MCF 10A (cell line): ENCODE measurements at places on chromosomes 7 and 10.

DNA sequence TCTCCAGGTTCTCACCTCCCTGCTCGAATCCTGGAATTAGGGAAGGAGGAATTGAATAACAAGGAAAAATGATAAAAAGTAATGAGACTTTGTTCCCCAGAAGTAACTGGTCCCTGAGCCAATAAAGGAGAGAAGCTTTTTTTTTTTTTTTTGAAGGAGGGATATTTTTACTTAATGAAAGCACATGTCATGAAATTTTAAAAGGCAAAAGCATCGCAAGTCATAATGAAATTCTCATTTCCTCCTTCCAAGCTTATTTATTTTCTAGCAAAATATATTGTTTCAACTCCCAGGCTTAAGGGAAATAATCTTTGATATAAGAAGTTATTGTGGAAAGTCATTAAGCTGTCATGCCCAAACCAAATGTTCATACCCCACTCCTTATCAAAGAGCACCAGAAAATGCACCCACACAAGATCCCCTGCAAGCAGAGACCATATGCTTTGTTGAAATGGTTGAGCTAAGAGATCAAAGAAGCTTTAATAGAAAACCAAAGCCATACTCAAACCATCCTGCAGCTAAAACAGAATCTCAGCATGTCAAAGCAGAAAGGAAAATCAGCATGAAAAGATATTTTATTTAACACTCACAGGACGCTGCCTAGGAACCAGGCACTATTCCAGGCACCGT is 16.7 kb upstream of the ABCC2 start:
- no peak for DNase-seq

- DNase-seq = no peak
Measured at GRCh38 chr7:16839646-16840045, 34.8 kb upstream of the AGR2 start.

DNA sequence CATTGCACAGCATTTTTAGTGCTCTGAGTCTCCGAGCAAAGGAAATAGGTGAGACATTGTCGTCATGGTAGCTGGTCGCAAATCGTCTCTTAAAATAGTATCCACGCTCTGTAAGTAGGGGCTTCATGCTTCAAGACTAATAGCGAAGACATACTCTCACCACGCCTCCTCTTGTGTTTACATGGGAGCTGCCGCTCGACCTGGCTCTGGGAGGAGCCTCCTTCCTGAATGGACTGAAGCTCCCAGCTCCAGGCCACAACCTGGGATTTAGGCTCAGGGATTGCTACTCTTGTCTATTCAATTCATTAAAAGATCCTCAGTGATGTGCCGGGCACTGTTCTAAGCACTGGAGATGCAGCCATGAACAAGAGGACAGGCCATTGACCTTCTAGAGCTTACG is 196.1 kb upstream of the GALNT17 start:
- DNase-seq = no peak

DNA sequence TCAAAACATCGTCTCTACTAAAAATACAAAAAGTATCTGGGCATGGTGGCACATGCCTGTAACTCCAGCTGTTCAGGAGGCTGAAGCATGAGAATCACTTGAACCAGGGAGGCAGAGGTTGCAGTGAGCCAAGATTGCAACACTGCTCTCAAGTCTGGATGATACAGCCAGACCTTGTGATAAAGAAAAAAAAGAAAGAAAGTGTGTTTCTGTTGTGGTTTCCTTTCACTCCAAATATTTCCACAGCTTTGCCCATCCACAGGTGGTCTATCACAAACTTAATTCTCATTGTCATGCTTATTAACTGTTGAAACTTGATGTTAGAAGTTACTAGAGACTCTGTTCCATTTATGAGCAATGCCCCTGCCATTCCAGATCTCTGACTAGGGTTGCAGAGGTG is 316.0 kb upstream of the SEMA3C start:
- no peak for DNase-seq

DNA sequence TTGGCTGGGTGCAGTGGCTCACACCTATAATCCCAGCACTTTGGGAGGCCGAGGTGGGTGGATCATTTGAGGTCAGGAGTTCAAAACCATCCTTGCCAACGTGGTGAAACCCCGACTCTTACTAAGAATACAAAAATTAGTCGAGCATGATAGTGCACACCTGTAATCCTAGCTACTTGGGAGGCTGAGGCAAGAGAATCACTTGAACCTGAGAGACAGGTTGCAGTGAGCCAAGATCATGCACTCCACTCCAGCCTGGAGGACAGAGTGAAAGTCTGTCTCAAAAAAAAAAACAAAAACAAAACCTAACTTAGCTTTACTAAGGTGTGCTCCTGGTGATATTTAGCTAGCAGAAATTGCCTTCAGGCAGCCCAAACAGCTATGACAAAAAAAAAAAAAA is 24.3 kb upstream of the VDAC2 start:
- no peak for DNase-seq

GRCh38 chr7:83941300-83941699 is 253.3 kb downstream of the SEMA3A start:
- no peak for DNase-seq

- no peak for DNase-seq
Measured at GRCh38 chr10:48237259-48238250, 36.9 kb downstream of the FRMPD2 start.

DNA sequence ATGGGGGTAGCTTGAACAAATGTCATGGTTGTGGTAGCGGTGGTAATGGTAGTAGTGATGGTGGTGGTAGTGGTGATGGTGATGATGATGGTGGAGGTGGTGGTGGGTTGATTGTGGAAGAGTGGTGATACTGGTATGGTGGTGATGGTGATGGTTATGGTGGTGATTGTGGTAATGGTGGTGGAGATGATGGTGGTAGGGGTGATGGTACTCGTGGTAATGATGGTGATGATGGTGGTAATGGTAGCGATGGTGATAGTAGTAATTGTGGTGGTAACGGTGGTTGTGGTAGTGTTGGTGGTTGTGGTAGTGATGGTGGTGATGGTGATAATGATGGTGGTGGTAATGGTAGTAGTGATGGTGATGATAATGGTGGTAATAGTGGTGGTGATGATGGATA is 65.7 kb upstream of the SDK1 start:
- DNase-seq = no peak

DNA sequence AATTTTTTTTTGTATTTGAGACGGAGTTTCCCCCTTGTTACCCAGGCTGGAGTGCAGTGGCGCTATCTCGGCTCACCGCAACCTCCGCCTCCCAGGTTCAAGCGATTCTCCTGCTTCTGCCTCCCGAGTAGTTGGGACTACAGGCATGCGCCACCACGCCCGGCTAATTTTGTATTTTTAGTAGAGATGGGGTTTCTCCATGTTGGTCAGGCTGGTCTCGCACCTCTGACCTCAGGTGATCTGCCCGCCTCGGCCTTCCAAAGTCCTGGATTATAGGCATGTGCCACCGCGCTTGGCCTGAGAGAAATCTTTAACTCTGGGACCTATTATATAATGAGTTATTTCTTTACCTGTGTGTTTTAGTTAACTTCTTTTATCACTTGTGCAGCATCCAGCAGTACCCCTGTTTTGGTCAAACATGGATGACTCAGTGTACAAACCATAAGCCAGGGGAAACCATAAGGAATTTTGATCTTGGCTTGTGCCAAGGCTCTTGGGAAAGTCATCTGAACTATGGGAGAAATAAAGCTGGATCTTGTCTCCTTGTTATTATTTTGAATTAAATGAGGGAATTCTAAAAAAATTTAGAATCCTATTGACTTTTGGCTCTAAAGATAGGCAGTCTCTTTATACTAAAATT is 23.6 kb upstream of the ZRANB1 start:
- DNase-seq = peak; percentile 69

DNA sequence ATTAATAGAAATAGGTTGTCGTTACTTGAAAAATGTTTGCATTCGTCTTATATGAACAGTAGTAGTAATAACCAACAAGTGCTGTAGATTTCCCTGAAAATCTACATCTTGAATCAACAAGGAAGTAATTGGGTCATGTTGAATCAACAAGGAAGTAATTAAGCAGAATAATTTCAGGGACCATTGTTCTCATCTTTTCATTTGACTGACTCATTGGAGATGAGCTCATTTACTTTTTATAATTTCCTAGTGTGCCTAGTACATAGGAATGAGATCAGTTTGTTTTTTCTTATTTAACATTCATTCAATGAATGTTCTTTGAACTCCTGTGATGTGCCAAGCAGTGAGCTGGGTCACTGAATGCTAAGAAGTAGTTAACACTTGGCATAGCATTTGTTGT is 8.2 kb downstream of the CLDN12 start:
- no peak for DNase-seq

DNA sequence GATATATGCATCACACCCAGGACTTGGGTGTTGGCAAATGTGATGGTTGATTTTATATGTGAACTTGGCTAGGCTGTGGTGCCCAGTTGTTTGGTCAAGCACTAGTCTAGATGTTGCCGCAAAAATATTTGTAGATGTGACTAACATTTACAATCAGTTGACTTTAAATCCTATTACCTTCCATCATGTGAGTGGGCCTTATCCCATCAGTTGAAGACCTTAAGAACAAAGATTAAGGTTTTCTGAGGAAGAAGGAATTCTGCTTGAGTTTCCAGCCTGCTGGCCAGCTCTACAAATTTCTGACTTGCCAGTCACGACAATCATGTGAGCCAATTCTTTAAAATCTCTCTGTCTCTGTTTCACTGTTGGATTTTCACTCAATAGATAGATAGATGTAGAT is 20.3 kb downstream of the TSPAN13 start:
- DNase-seq = no peak

DNA sequence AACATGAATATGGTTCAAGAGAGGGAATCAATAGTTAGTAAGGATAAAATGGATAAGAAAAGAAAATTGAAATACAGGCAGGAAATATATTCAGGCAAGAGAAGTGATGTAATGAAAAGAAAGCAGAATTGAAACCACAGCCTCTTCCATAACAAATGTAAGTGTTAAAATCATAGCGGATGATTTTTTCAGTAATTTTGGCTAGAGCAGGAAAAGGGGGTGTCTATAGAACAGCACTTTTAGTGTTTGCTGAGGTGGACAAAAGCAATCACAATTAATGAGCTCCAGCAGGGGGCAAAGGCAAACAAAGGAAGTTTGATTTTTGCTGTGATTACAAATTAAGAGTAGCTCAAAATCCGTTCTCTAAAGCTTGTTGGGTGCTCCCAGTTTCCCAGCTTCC is 79.0 kb downstream of the TRIL start:
- DNase-seq = no peak

DNA sequence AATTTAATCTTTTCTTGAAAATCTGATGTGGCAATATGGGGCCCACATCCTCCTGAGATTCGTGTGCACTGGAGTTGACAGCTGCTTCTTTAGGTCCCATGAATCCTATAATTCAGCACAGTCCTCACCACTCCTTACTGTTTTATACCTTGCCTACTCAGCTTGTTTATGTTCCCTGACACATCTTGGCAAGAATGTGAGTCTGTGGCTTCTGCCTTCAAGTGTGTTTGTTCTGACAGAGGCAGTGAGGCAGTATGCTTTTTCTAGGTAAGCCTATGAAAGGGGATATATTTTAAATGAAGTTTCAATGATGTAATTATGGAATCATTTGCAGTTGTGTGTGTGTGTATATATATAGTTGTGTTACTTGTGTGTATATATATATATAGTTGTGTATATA is 106.4 kb downstream of the AMPH start:
- peak; percentile 11 for DNase-seq

- no peak for DNase-seq
Measured at GRCh38 chr10:88782222-88782621, 20.3 kb upstream of the LIPM start.

DNA sequence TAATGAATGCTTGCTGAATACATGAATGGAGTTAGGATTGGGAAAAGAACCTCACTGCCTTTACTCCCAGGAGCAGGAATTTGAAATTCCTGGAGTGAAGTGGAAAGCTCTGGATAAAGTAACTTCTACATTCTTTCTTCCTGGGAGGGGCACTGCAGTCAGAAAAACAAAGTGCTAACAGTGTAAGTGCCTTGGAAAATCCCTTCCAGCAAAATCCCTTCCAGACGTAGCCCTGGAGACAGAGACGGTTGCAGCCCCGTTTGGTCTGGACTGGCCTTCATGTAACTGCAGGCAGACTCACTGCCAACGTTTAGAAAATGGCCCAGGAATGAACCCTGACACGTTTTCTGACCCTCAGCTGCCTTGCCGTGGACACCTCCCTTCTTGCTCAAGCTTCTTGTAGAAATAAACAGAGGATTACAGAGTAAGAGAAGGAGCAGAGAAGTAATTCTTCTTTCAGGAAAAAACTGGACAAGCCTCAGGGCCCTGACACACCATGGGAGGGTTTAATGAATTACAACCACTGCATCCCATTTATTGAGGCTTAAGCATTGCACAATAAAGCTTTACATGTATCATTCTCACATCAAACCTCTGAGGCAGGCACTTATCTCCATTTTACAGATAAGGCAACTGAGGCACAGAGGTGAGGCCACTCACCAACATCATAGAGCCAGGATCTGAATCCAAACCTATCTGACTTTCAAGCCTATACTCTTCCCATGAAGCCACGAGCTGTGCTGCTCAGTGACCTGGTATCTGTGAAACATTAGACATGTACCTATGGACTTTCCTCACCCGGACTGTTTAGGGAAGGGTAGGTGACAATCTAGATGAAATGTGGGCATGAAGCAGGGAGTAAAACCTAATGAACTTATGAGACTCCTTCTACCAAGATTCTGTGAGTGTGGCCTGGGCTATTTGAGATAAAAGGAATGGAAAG is 7.8 kb downstream of the ITPRIP start:
- DNase-seq = peak; percentile 92

DNA sequence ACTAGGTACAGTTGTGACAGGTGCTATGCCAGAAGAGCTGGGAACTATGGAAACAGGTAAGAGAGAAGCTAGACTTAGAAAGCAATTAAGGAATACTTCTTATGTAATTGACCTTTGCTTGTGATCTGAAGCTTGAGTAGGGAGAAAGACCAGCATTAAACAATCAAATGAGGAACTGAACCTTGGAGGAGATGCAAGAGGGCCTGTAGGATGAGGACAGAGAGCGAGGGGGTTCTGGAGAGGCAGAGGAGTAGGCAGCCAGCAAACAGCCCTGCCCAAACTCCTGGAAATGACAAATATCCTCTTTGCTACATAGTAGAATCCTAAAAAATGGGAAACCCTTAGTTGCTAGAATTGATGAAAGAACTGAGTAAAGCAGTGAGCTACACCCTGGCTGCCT is 41.6 kb upstream of the FAM204A start:
- no peak for DNase-seq

DNA sequence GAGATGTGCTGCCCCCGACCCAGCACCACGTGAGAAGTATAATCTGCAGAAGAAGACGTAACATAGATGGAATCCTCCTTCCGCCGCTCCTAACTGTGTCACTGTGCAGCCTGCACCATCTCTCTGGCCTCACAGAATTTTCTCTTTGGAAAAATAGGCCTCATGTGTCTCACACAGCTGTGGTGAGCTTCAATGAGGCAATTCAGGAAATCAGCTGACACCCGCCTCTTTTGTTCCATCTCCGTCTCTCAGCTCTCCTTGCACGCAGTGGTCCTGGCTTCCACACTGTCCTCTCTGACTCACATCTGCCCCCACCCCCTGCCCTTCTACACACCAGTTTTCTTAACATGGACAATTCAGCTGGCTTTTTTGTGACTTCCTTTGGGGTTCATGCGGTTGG is 7.2 kb downstream of the C10orf90 start:
- DNase-seq = peak; percentile 81

GRCh38 chr7:602341-603141 is 82.9 kb upstream of the PDGFA start:
- no peak for DNase-seq

- no peak for DNase-seq
Measured at GRCh38 chr7:120925392-120925791, 25.2 kb upstream of the ING3 start.

GRCh38 chr7:42212541-42213090 is 24.4 kb downstream of the GLI3 start:
- no peak for DNase-seq

GRCh38 chr7:159036916-159037605 is 107.6 kb downstream of the VIPR2 start:
- no peak for DNase-seq
